ENCODE measurements at places on chromosomes 13 and 19.
A peak's percentile ranks its signal among the peaks of the same experiment; 100 is the strongest.

DNA sequence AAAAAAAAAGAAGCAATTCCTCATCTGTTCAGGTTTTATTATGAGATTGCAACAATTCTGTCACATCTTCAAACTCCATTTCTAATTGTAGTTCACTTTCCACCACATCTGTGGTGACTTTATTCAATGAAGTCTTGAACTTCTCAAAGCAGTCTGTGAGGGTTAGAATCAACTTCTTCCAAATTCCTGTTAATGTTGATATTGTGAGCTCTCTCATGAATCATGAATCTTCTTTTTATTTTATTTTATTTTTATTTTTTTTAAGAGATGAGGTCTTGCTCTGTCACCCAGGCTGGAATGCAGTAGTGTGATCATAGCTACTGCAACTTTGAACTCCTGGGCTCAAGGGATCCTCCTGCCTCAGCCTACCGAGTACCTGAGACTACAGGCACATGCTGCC is 19.6 kb downstream of the ARHGAP35 start:
- H3K36me3 ChIP-seq, result peaks cover 26% of the 10 kb centered on the region
- H3K4me1 ChIP-seq, result peaks cover 6% of the 10 kb centered on the region
- H3K27me3 ChIP-seq, result no peaks in the 10 kb centered on the region
- H3K27ac ChIP-seq, result no peak overlapping the region

GRCh38 chr13:53408306-53408705 is 379.7 kb downstream of the OLFM4 start:
- no peaks in the 10 kb centered on the region for H3K27me3 ChIP-seq
- peaks cover 7% of the 10 kb centered on the region for H3K4me1 ChIP-seq
- DNase-seq, result no peak
- H3K4me3 ChIP-seq, result no peak overlapping the region
- H3K36me3 ChIP-seq, result no peaks in the 10 kb centered on the region

DNA sequence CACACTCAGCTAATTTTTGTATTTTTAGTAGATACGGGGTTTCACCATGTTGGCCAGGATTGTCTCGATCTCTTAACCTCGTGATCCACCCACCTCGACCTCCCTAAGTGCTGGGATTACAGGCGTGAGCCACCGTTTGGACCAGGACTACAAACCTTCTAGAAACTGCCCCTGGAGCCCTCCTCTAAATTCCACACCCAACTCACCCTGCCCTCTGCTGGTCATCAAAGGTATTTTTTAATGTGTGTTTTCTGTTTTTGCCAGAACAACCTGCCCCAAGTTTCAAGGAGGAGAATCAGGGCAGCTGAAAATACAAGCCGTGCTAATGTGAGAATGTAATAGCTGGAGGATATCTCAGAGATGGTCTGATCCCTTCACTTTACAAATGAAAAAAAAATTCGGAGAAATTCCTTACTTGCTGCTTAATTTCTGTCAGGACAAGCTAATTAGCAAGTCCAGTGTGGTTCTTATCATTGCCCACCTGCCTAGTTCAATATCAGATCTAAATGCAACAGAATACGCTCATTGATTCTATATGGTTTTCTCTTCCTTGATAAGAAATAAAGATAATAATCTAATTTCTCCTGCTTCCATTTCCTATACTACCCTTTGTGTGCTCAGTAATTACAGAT is 4.1 kb downstream of the ATP8A2 start:
- no peaks in the 10 kb centered on the region for H3K36me3 ChIP-seq
- H3K4me3 ChIP-seq, result no peak overlapping the region
- H3K27ac ChIP-seq, result no peak overlapping the region
- H3K27me3 ChIP-seq, result no peaks in the 10 kb centered on the region
- H3K4me1 ChIP-seq, result peaks cover 2% of the 10 kb centered on the region
- peak; percentile 46 for DNase-seq

- H3K4me3 ChIP-seq, result no peak overlapping the region
- H3K36me3 ChIP-seq, result peaks cover 6% of the 10 kb centered on the region
- DNase-seq, result no peak
- no peaks in the 10 kb centered on the region for H3K27me3 ChIP-seq
Measured at GRCh38 chr19:16944626-16945363, 56.0 kb downstream of the F2RL3 start.

DNA sequence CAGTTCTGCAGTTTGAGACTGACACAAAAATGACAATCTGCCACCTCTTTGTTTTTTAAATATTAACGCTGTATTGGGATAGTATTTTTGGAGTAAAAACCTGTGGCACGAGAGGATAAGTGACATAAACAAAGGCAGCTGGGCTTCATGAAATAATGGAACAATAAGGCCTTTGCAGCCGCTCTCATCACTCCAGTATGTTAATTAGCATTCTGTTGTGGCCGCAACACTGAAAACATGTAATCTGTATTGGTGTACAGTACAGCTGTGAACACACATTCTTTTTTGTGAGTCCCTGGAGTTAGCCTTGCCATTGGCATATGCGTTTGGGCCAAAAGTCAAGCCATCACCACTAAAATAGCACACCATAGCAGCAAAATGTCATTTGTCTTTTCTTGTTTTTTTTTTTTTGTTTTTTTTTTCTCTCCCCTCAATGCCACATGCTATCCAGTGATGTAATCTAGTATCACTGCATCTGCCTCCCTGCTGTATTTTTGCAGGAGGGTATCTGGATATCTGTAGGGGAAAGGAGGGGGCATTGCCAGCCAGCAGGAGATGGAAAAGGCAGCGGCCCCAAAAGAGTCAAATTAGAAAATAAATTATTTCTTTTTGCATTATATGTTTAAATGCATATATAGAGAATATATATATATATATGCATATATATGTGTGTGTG is 885 bp upstream of the ZNF536 start:
- no peak overlapping the region for H3K4me3 ChIP-seq
- H3K4me1 ChIP-seq, result peaks cover 4% of the 10 kb centered on the region
- DNase-seq, result no peak
- no peaks in the 10 kb centered on the region for H3K36me3 ChIP-seq
- H3K27me3 ChIP-seq, result peaks cover 6% of the 10 kb centered on the region
- H3K27ac ChIP-seq, result no peak overlapping the region

GRCh38 chr13:43041369-43041921 is 18.1 kb downstream of the DNAJC15 start:
- DNase-seq, result no peak
- no peak overlapping the region for H3K27ac ChIP-seq
- no peaks in the 10 kb centered on the region for H3K36me3 ChIP-seq
- H3K27me3 ChIP-seq, result no peaks in the 10 kb centered on the region

DNA sequence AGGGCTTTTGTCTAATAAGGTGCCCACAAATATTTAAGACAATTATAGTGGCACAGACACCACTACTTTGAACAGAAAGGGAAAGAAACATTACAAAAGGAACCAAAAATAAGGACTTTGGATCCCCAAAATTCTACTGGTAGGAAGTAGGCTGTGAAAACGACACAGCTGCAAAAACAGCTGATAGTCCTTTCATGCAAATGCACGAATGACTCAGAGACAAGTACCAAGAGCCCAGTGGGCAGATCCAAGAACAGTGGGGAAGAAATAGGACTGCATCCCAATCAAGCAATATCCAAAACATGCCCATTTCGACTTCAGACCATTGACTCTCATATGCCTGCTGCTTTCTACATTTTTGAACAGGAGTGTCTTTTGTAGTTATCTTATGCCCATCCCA is 269.4 kb upstream of the NBEA start:
- H3K27ac ChIP-seq, result no peak overlapping the region
- no peaks in the 10 kb centered on the region for H3K36me3 ChIP-seq
- no peaks in the 10 kb centered on the region for H3K4me1 ChIP-seq

GRCh38 chr19:35751839-35752745 is 3.7 kb downstream of the LIN37 start:
- no peak overlapping the region for H3K27ac ChIP-seq
- H3K27me3 ChIP-seq, result peaks cover 13% of the 10 kb centered on the region
- no peak for DNase-seq
- peaks cover 20% of the 10 kb centered on the region for H3K4me1 ChIP-seq

DNA sequence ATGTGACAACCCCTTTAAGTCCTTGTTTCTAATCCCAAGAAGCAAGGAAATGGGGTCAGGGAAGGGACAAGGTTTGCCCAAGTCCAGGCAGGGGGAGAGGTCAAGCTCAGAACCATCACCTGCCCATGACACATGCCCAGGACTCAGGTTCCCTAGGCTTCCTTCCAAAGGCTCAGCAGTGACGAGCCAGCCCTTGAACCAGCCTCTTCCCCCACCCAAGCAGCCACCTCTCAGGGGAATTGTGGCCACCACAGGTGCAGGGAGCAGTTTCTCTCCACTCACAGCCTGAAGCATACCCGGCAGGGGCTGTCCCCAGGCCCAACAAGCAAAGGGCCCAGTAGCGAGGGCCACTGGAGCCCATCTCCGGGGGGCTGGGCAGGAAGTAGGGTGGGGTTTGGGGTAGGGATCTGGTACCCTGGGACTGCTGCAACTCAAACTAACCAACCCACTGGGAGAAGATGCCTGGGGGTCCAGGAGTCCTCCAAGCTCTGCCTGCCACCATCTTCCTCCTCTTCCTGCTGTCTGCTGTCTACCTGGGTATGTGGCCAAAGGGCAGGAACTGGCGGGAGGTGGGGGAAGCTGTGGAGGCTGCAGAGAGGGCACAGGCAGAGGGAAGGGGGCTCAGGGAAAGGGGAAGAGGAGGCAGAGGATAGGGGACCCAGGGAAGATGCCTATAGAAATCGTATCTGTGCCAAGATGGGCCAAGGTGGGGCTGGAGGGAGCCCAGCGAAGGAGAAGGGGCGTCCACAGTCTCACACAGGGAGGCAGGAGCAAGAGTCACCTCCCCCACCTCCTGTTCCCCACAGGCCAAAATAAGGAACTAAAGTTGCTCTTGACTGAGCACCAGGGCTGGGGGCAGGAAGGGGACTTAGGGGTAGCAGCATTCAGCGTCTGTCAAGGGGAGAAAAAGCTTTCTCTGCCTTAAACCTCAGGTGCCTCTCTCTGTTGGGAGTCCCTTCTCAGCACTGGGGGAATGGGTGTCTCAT is at the start of gene CD79A:
Gene CD79A, plus strand, starts transcription at position 433 of the 986 bp plus-strand sequence. Its CDS starts 26 bp downstream, at position 459.
- DNase-seq, result no peak
- peaks cover 7% of the 10 kb centered on the region for H3K27me3 ChIP-seq
- H3K36me3 ChIP-seq, result peaks cover 3% of the 10 kb centered on the region
- no peak within 1 kb of the TSS for H3K27ac ChIP-seq
- H3K4me1 ChIP-seq, result no peaks in the 10 kb centered on the region

- H3K4me3 ChIP-seq, result no peak overlapping the region
- no peak overlapping the region for H3K27ac ChIP-seq
- no peaks in the 10 kb centered on the region for H3K4me1 ChIP-seq
- no peak for DNase-seq
- no peaks in the 10 kb centered on the region for H3K36me3 ChIP-seq
Measured at GRCh38 chr19:39212375-39212742, 8.3 kb upstream of the SYCN start.

DNA sequence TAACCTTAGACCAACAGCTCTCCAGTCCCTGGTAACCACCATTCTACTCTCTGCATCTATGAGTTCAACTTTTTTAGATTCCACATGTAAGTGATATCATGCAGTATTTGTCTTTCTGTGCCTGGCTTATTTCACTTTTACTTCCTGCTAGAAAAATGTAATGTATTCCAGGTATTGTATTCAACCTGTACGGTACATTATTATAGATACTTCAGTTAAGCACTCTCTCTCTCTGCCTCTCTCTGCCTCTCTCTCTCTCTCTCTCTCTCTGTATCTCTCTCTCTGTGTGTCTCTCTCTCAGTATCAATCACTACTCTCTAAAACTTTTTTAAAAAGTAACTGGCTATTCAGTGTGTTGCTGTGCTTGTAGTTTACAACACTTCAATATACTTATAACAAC is 8.4 kb downstream of the DACH1 start:
- DNase-seq, result no peak
- H3K27me3 ChIP-seq, result no peaks in the 10 kb centered on the region
- H3K4me1 ChIP-seq, result peaks cover 7% of the 10 kb centered on the region
- H3K36me3 ChIP-seq, result no peaks in the 10 kb centered on the region
- H3K27ac ChIP-seq, result no peak overlapping the region

DNA sequence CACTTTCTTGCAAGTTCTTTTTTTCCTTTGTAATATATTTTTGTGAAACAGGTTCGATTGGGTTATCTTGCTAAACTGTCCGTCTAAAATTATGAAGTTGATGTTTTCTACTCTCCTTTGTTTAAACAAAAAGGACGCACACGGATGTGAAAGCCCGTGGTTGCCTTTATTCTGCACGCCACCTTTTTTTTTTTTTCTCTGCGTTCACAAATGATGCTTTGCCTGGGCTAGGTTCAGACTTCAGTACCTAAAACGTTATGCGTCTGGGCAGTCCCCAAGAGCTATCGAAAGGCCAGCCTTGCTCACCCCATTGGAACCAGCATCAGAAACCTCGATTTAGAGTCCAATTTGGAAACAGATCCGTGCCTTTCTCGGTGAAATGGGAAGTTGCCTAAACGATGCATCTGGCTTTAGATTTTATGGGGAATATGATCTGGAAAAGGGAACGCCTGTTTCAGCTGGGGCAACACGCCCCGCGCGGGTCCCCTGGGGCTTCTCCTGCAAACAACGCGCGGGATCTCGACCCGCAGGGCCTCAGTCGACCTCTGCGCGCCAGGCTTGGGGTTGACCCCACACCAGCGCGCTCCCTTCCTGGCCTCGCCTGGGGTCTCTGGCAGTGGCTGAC is 113.9 kb downstream of the KCNRG start:
- H3K27ac ChIP-seq, result no peak overlapping the region
- peaks cover 83% of the 10 kb centered on the region for H3K27me3 ChIP-seq
- peak; percentile 33 for DNase-seq
- H3K4me3 ChIP-seq, result peak overlapping the region; percentile 50
- peaks cover 24% of the 10 kb centered on the region for H3K4me1 ChIP-seq

DNA sequence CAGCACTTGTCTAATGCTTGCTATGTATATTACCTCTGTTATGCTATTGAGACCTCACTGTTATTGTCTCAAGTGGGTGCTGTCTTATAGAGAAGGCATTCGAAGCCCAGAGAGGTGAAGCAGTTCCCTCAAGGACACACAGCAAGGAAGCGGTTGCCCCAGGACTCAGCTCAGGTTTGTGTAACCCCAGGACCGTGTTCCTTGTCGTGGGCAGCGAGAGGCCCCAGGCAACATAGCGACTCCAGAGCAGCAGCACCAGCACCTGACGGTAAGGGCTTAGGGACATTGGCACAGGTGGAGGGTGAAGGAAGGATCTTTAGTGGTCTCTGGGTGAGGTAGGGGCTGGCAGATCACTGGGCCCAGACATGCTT is 2.4 kb downstream of the KLK15 start:
- no peaks in the 10 kb centered on the region for H3K36me3 ChIP-seq
- H3K27me3 ChIP-seq, result peaks cover 23% of the 10 kb centered on the region
- H3K4me3 ChIP-seq, result no peak overlapping the region
- H3K4me1 ChIP-seq, result no peaks in the 10 kb centered on the region

GRCh38 chr19:46972311-46972710 is 47.3 kb upstream of the NPAS1 start:
- H3K27me3 ChIP-seq, result no peaks in the 10 kb centered on the region
- no peak for DNase-seq
- H3K27ac ChIP-seq, result no peak overlapping the region
- H3K4me3 ChIP-seq, result no peak overlapping the region
- peaks cover 20% of the 10 kb centered on the region for H3K4me1 ChIP-seq

GRCh38 chr19:48350856-48351255 is 12.9 kb downstream of the TMEM143 start:
- H3K27me3 ChIP-seq, result peaks cover 2% of the 10 kb centered on the region
- DNase-seq, result no peak
- peaks cover 6% of the 10 kb centered on the region for H3K4me1 ChIP-seq
- no peaks in the 10 kb centered on the region for H3K36me3 ChIP-seq

Data from neuronal stem cell (in vitro differentiated cells).